Aorta (tissue), 5 donors: ENCODE measurements at places on chromosomes 4 and X. TPM values are rescaled to one million over a fixed set of nuclear protein-coding genes. Genes with fewer than 3 reads are reported as not detected.
A peak's percentile ranks its signal among the peaks of the same experiment; 100 is the strongest.

The CXCR3 gene
- 0.49 TPM for total RNA-seq

The AP1AR gene
- 17.9 TPM for total RNA-seq

The SORCS2 gene
- total RNA-seq = 2.3 TPM

The VCX2 gene
- not detected for total RNA-seq

The AR gene
- 17.9 TPM for total RNA-seq

The GPAT3 gene
- total RNA-seq = 7.5 TPM

The CT45A5 gene
- not detected for total RNA-seq

The CSAG2 gene
- not detected for total RNA-seq

The TMEM271 gene
- not detected for total RNA-seq

The RNF4 gene
- total RNA-seq = 52.5 TPM

The TMEM150C gene
- total RNA-seq = 6.5 TPM

The KLHL4 gene
- total RNA-seq = 1.2 TPM

The PDE6B gene
- 2.4 TPM for total RNA-seq

DNA sequence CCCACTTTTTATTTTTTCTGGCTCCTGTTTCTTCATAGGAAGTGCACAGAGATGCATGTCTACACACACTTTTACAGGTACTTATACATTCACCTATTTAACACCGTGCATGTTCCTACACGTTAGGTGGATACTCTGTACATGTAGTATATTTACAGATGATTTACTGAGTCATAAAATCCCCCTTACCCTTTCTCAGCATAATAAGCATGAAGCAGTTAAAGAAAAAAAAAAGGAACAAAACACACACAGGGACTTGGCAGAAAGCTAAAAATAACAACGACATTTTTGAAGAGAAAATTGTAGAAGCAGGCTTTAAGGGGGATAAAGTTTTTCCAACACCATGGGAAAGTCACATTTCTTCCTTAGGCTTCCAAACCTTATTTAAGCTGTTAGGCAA, 96.4 kb upstream of the IQCM start:
- DNase-seq = no peak

DNA sequence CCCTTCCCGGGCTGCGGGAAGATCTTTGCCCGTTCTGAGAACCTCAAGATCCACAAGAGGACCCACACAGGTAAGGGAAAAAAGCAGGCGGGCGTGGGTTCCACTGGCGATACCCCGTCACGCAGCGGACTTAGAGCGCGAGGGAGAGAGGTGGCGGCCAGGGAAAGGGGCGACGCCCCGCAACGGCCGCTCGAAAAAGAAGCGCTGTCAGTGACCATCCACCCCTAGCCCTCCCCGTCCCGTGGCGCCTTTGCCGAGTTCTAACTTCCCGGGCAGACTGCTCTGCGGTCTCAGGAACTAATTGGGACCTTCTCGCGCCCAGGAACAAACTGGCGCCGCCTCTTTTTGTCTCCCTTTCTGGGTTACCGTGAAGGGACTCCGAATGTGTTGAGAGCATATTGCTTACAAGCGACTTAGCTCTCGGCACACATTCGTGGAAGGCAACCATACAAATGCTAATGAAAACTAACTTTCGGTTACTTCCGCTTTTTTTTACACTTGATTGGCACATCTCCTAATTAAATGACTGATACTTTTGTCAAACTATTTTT, 1.8 kb downstream of the ZIC3 start:
- no peak for DNase-seq

GRCh38 chrX:20519146-20519545, 252.4 kb upstream of the RPS6KA3 start:
- DNase-seq = no peak

GRCh38 chr4:56821381-56822243, at the start of gene SPINK2:
TSS of gene SPINK2 (minus strand) at chr4:56821701. CDS start at chr4:56821662, 39 bp downstream.
- DNase-seq = peak; percentile 75

GRCh38 chr4:153239409-153239808, 35.2 kb downstream of the TRIM2 start:
- no peak for DNase-seq

- DNase-seq = no peak
These were observed 562.2 kb downstream of the ZIC3 start for GRCh38 chrX:138128027-138128671.

DNA sequence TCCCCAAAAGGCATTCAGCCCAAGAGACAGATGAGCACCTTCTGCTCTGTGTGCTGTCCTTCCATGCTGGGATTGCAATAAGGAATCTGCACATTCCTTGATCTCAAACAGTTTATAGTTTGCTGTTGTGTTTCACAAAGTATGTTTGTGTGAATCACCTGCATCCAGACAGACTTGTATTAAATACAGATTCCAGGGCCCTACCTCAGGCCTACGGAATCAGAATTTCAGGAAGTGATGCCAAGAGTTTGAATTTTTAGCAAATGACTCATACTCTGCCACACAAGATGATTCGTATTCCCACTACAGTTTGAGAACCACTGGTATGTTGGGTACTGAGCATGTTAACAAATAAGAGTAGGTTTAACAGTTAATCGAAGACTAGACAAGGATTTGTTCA, 7.0 kb downstream of the VAMP7 start:
- no peak for DNase-seq

DNA sequence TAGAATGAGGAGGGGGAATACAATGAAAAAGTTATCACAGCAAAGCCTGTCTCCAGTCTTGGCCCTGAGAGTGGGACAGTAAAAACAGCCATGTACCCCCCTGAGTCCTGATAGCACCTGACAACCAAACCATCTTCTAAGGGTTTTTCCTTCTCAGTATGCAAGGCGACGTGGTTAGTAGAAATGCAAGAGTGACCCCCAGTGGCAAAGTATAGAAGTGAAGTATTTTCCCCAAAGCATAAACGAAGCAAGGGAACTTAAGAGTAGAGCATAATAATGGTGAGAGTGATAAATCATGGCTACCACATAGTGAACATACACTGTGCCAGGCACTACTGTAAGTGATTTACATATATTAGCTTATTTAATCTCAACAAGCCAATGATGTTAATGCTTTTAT, 52.8 kb downstream of the FAM47C start:
- DNase-seq = no peak

DNA sequence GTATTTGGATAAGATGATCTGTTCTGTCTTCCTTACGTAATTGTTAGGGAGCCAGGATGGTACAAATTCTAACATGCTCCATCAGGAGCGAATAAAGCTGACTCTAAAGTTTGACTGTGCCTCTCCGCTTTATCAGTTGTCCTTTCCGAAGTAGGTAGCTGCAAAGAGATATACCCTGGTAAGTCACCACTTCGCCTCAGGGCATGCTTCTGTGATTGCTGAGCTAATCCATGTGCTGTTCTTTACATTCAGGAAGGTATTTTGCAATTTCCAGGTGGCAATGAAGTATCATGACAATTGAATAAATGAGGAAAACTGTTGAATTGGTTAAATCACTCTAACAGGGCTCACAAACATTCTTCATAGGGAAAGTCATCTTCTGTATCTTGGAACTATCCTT, 38.9 kb downstream of the KIT start:
- DNase-seq = no peak

GRCh38 chr4:176044589-176044951, 21.1 kb upstream of the WDR17 start:
- DNase-seq = peak; percentile 45

DNA sequence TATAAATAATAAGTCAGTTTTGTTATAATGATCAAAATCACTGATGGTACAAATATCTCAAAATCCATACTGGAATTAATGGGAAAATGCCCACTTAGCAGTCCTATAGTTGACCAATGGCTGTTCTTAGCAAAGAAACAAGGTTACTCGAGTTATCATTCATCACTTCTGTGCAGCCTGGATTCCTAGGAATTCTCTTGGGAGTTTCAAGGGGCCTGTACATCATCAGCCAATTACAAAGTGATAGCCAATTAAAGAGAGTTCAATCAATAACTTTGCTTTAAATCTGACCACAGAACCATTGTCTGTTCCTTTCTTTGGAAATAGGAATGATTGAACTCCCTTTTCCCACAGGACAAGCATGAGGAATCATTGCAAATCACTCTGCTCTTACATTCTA, 205.5 kb downstream of the PCDH19 start:
- DNase-seq = no peak

DNA sequence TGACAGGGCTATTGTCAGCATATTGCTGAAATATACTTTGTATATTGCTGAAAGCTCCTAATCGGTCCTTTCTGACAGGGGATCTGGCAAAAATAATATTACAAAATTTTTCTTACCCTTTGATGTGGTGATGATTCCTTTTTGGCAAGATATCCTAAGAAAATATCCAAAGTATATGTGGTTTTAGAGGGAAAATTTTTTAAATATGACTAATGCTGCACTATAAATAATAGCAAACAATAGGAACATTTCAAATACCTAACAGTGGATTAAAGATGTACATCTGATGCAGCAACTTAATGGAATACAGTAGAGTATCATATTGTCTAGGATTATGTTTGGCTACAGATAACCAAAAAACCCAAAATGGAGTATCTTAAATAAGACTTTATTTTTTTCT, 49.6 kb downstream of the RRAGB start:
- DNase-seq = no peak

GRCh38 chr4:25861951-25862410, 807 bp downstream of the SEL1L3 start:
- DNase-seq = peak; percentile 79

DNA sequence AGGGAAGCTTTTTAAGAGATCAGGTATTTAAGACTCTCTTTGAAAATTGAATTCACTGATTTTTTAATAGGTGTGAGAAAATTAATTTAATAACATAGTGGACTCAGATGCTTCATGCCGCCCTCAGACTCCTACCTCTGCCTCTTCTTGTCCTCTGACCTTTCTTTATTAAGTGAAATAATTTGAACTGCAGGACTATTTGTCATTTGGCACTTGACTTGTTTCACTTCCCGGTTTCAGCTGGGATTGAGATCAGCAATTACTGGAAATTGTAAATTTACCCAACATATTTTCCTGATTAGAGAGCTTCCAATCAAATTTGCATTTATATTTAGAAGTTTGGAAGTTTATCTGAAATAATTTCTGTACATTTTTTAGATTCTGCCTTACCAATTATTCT, 116.8 kb downstream of the CBR4 start:
- no peak for DNase-seq

GRCh38 chr4:158079661-158080060, 93.2 kb downstream of the GASK1B start:
- no peak for DNase-seq

DNA sequence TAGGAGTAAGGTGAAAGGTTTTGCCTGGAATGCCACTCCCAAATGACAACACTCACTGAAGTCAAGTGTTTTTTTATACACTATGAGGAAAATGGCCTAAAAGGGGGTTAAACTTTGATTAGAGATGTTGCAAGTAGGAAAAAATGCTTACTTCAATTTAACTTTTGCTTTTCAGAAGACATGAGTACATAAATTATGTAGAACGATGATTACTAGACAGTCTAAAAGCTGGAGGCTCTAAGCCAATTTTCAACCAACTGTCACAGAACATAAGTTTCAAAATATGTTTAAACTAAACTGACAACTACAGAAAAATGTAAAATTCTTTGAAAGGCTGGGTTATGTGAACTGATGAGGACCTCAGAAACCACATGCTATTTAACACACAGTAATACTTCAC, 83.4 kb downstream of the SHISA3 start:
- no peak for DNase-seq

- no peak for DNase-seq
These were observed 58.8 kb upstream of the FTHL17 start for GRCh38 chrX:31130457-31131220.

- DNase-seq = no peak
These were observed 36.3 kb upstream of the RBPJ start for GRCh38 chr4:26284536-26284935.

DNA sequence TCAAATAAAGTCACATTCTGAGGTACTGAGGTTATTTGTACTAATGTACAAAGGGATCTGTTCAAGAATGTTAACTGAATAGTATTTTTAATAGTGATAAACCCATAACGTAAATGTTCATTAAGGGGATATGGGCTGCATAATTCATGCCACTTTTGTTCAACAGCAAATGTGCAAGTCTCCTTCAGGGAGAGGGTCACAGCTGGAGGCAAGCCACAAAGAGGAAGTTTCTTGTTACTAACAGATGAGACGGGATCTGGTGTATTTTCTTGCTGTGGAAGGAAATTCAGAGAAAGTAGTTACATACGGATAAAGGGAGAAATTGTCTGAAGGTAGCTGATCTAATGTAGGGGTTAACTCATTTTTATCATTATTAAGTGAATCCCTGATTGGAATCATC, 10.0 kb downstream of the ZFP42 start:
- DNase-seq = no peak
